Activated T-helper 1 cell treated with Interleukin-2 at 50 U/mL for 16 hours (primary cell): ENCODE measurements at places on chromosomes 16 and 17.

GRCh38 chr17:51507444-51507843 lies 247.1 kb downstream of the UTP18 start:
- no peak for DNase-seq

DNA sequence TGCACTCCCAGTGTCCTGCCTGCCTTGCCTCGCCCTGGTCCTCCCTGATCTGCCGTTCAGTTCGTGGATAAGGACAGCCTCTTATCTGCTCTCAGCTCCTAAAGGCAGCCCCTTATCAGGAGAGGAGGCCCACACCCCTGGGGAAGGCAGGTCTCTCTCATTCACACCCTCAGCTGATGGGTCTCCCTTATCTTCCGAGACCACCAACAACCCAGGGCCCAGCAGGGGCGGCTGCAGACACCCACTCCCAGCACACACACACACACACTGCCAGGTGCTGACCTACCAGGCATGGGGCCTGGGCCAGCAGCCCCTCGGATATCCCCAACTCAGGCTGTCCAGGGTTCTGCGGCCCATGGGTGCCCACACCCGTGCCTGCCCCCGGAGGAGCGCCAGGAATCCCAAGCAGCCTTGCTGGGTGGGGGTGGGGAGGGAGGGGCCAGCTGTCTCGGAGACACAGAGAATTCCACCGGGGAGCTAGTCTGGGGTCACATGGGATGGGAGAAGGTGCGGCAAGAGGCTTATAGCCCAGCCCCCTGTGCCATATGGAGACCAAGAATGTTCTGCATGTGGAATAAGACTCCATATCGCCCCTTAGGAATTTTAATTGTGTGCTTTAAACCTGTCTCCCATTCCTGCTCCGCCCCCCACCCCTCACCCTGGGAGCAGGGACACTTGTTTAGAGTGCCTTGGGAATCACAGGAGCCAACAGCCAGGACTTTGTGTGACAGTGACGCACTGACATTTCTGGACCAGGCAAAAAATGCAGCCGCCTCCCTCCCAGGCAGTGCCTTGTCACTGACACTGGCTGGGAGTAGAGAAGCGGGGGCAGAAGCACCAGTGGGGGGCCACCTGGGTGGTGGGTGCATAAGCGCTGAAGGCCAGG lies 41.9 kb upstream of the EMP2 start:
- DNase-seq: no peak

DNA sequence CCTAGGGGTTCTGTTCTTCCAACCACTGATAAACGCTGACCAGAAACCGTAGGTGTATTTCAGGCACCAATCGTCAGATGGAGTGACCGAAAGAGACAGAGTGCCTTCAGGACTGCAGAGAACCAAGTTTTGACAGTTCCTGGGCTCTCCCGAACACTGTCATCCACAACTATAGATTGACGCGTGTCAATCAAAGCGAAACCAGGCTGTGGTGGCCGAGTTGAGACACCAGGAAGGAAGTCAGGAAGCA lies 11.9 kb upstream of the AURKB start:
- no peak for DNase-seq

GRCh38 chr16:82609140-82609539 lies 17.6 kb upstream of the CDH13 start:
- DNase-seq: no peak

DNA sequence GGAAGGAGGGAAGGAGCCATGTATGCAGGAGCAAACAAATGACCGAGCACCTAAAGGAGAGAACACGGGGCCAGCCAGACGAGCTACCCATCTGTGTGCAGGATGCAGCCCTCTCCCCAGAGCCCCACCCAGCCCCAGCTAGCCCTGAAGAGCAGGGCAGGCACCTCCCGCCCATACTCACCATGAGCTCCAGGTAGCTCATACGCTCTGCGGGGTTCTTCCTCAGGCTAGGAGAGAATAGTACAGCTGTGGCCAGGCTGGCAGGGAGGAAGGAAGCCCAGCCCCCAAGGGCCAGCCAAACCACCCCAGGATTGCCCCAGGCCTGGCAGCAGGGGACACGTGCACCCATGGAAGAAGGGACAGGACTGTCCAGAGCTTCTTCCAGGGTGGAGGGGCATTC lies 81.9 kb downstream of the KCNJ18 start:
- no peak for DNase-seq

DNA sequence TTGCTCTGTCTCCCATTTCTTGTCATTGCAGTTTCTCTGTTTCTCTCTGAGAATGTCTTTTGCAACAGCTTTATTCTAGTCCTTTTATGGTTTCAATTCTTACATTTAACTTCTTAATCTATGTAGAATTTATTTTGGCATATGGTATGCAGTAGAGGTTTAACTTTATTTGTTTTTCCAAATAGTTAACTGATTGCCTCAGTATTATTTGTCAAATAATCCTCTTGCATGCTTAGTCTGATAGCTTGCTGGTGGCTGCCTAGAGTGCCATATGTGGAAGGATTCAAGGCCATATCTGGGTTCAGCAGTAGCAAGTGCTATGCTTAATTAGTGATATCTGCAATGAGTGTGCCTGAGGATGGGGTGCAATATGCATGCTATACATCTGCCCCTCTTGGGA lies 6.9 kb downstream of the SNTB2 start:
- DNase-seq: no peak

DNA sequence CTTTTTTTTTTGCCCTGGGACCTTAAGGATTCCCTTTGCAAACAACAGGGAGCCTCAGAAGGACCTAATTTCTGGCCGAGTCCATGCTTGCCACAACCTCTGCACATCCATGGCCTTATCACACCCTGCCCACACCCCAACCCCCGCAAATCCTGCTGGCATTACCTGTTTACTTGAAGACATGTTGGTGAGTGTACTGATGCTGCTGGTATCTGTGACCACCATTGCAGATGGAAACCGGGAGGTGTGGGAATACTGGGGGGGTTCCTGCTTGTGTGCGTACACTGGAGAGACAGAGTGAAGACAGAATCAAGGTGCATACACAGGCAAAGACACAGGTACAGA lies 46.0 kb downstream of the HNF1B start:
- DNase-seq: no peak

DNA sequence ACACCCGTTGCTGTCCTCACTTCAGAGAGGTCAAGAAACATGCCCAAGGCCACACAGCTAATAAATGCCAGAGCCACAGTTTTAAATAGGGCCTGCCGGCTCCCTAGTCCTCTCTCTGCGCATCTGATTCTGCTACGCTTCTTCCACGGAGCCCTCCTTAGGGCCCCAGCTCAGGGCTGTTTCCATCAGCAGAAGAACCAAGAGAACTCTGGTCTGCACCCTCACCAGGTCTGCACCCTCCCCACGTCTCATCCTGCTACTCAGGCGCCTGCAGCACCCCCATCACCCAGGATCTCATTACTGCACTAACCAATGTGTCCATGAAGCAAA lies 79.5 kb upstream of the NKD1 start:
- DNase-seq: no peak

DNA sequence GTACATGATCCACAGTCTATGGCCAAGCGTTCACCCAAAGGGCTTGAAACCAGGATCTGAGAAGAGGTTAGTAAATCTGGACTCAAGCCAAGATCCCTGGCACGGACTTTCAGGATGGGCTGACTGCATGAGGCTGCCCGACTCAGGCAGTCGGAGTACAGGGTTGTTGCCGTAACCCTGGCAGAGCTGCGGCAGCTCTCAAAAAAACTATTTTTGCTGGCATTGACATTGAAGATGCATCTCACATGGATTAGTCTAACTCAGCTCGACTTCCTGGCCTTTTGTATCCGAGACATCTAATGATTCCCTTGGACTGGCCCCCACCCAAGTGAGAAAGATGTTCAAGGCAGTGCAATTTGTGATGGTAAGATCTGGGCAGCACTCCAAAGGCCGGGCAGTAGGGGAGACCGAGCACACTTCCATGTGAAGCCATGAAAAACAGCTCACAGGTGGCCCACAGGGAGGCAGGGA lies 6.2 kb downstream of the SLC47A1 start:
- DNase-seq: no peak
